Thyroid gland (tissue), 4 donors: ENCODE measurements at places on chromosomes 2 and 18.

- no peaks in the 10 kb centered on the region for H3K27me3 ChIP-seq
- no peaks in the 10 kb centered on the region for H3K4me1 ChIP-seq
- no peak for DNase-seq
- H3K36me3 ChIP-seq = peaks cover 6% of the 10 kb centered on the region
- no peak overlapping the region for H3K27ac ChIP-seq
Observed at GRCh38 chr2:1550076-1550475, 136.8 kb downstream of the TPO start.

GRCh38 chr2:73212098-73212447 is 2.0 kb upstream of the SMYD5 start:
- H3K27me3 ChIP-seq = no peaks in the 10 kb centered on the region
- H3K36me3 ChIP-seq = no peaks in the 10 kb centered on the region
- DNase-seq = no peak
- H3K27ac ChIP-seq = no peak overlapping the region

- H3K27ac ChIP-seq = no peak overlapping the region
- H3K36me3 ChIP-seq = no peaks in the 10 kb centered on the region
- no peaks in the 10 kb centered on the region for H3K4me1 ChIP-seq
- DNase-seq = no peak
- no peaks in the 10 kb centered on the region for H3K27me3 ChIP-seq
Observed at GRCh38 chr18:76098674-76099411, 396.2 kb downstream of the ZNF516 start.

DNA sequence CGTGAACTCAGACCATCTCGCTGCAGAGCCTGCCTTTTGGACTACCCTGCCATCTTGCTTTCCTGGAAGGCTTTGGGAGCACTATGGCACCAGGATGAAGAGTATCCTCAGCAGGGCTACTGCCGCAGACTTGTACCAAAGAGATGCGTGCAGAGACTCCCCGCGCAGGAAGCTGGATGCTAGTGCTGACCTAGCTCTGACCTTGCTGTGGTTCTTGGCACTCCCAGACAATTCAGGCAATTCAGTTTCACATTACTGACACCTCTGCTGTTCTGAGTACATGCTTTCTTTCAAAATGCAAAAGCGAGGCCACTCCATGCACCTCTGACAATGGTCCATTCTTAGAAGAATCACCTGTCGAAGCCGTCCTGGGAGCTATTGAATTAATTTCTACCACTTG is 251.5 kb upstream of the MEX3C start:
- H3K27me3 ChIP-seq = no peaks in the 10 kb centered on the region
- H3K27ac ChIP-seq = no peak overlapping the region
- H3K4me1 ChIP-seq = no peaks in the 10 kb centered on the region

GRCh38 chr18:13279181-13280069 is 60.9 kb downstream of the LDLRAD4 start:
- no peak overlapping the region for H3K4me3 ChIP-seq
- H3K36me3 ChIP-seq = no peaks in the 10 kb centered on the region
- H3K27ac ChIP-seq = no peak overlapping the region
- DNase-seq = no peak

- no peaks in the 10 kb centered on the region for H3K27me3 ChIP-seq
- DNase-seq = peak; percentile 56
Observed at GRCh38 chr18:63135101-63135500, 184.5 kb downstream of the BCL2 start.

- H3K27ac ChIP-seq = no peak overlapping the region
- no peaks in the 10 kb centered on the region for H3K27me3 ChIP-seq
- no peaks in the 10 kb centered on the region for H3K4me1 ChIP-seq
Observed at GRCh38 chr2:175930504-175930903, 71.6 kb downstream of the LNPK start.

GRCh38 chr18:7467708-7468466 is 99.2 kb upstream of the PTPRM start:
- H3K4me3 ChIP-seq = no peak overlapping the region
- no peak overlapping the region for H3K27ac ChIP-seq
- peaks cover 6% of the 10 kb centered on the region for H3K4me1 ChIP-seq
- no peak for DNase-seq
- H3K27me3 ChIP-seq = no peaks in the 10 kb centered on the region

DNA sequence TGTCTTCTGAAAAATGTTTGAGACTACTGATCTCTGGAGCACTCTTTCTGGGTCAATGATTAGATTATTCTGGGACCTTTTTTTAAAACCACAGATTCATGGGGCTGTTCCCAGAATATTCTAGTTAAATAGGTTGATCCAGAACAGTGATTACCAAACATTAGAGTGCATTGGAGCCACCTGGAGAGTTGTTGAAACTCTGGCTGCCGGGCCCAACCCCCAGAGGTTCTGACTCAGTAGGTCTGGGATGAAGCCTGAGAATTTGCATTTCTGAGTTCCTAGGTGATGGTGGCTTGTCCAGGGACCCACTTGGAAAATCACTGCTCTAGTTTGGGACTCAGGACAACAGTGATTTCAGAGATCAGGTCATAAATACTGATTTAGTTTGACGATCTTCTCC is 197.3 kb downstream of the PTPRM start:
- DNase-seq = peak; percentile 73
- peak overlapping the region; percentile 79 for H3K27ac ChIP-seq
- no peaks in the 10 kb centered on the region for H3K27me3 ChIP-seq

DNA sequence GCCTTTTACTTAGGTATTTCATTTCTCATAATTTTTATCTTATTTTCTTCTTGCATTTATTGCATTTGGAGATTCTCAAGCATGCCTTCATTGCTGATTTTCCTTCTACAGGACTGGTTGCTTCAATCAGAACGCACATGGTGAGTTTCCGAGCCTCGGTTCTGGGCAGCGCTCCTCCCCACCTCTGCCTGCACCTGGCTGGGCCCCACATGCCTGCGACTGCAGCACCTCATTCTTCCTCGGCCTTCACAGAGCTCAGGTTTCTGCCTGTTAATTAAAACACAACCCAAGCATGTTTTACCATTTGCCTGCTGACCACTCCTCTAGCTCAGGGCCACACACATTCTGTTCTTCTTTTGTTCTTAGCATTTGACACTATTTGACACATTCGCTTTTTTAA is 398.8 kb downstream of the GALR1 start:
- H3K27ac ChIP-seq = no peak overlapping the region
- no peak for DNase-seq
- H3K27me3 ChIP-seq = no peaks in the 10 kb centered on the region
- H3K4me3 ChIP-seq = no peak overlapping the region
- no peaks in the 10 kb centered on the region for H3K4me1 ChIP-seq

GRCh38 chr18:44771956-44772917 is 91.5 kb downstream of the SETBP1 start:
- peak overlapping the region; percentile 48 for H3K27ac ChIP-seq
- no peaks in the 10 kb centered on the region for H3K36me3 ChIP-seq
- H3K4me1 ChIP-seq = peaks cover 12% of the 10 kb centered on the region
- H3K4me3 ChIP-seq = no peak overlapping the region
- no peak for DNase-seq

DNA sequence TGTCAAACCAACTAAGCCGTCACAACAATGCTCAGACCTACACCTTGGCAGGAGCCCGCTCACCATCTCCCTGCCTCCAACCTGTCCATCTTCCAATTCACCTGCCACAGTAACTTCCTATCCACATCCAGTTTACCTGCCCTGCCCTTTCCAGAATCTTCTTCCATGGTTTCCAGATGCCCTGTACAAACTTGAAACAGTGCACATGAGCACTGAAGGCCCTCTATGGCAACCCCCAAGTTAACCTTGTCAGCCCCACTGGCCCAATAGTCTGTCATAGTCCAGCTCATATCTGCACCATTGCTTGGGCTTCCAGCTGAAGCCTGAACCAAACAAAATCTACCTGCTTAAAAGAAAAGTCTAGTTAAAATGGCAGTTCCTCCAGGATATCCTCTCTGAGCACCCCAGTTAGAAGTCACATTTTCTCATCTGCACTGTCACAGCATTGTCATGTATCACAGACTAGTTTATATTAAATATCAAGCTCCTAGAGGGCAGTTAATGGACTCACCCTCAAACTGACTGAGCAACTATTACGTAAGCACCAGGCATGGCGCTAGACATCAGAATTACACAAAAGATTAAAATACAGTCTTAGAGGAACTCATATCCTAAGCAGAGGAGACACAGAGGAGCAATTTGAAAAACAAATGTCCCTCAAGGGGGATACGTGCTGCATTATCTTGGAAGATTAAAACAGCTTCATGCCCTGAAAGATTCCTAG is 11.6 kb downstream of the NFE2L2 start:
- H3K27ac ChIP-seq = peak overlapping the region; percentile 64
- H3K4me3 ChIP-seq = no peak overlapping the region
- DNase-seq = no peak
- H3K4me1 ChIP-seq = peaks cover 93% of the 10 kb centered on the region

DNA sequence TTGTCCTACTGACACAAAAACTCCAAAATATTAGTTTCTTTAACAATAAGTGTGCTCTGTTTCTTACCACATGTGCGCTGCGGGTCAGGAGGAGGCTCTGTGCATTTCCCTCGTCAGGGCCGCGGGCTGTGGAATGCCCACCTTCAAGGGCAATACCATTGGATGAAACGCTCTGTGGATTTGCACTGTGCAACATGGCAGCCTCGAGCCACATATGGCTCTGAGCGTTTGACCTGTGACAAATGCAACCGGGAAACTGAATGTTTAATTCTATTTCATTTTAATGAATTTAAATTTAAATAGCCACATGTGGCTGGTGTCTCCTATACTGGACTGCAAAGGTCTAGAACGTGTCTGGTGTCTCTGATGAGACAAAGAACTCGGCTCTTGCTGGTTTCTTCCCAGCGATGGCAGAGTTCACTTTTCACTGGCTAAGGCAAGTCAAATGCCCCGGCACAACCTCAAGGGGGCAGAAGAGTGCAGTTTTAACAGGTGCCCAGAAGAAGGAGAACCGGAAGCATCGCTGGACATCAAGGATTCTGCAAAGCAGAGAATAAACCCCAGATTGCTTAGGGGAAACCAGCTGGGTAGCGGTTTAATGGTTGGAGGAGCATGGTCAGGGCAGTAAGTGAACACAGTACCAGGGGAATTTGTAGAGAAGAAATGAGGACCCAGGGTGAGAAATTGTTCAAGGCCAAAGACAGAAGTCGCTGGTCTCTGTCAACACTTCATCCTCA is 37.0 kb upstream of the TMEM18 start:
- H3K27ac ChIP-seq = no peak overlapping the region
- H3K4me1 ChIP-seq = no peaks in the 10 kb centered on the region
- no peaks in the 10 kb centered on the region for H3K36me3 ChIP-seq

DNA sequence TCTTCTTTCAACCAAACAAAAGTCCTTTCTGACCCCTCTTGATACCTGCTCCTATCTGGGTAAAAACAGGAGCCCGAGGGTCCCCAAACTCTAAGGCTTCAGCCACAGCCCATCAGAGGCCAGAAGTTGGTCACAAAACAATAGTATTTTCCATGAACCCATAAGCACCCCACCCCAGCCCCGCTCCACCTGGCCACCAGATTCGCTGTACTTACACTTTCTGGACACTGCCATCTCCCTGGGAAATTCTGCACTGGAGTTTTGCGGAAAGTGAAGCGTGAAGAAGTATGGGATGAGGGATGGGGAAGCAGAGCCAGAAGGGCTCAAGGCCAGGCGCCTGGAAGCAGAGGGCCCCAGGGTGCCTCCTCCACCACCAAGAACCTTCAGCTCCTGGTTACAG is 5.2 kb upstream of the RUFY4 start:
- H3K36me3 ChIP-seq = no peaks in the 10 kb centered on the region
- no peaks in the 10 kb centered on the region for H3K27me3 ChIP-seq
- H3K27ac ChIP-seq = no peak overlapping the region
- no peak overlapping the region for H3K4me3 ChIP-seq

DNA sequence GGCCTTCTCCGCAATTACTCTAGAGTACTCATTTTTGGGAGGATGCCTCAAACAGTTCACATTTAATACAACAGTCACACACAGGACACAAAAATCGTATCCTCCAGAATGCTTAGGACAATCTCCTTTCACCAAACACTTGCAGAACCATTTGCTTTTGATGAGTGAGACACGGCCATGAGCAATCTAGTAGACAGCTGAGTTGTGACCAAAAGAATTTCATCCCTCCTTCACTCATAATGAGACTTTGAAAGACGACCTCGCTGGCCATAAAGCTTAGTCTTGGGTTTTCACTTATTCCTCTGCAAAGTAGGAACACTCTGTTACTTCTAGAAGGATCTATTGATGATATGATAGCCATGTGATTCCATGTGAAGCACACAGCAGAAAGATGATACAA is 87.5 kb upstream of the SLC35G4 start:
- no peak overlapping the region for H3K4me3 ChIP-seq
- no peak for DNase-seq
- no peaks in the 10 kb centered on the region for H3K27me3 ChIP-seq
- H3K27ac ChIP-seq = no peak overlapping the region
- H3K4me1 ChIP-seq = no peaks in the 10 kb centered on the region
- no peaks in the 10 kb centered on the region for H3K36me3 ChIP-seq

- H3K27me3 ChIP-seq = no peaks in the 10 kb centered on the region
- no peaks in the 10 kb centered on the region for H3K36me3 ChIP-seq
- peak overlapping the region; percentile 82 for H3K27ac ChIP-seq
- peaks cover 39% of the 10 kb centered on the region for H3K4me1 ChIP-seq
- no peak overlapping the region for H3K4me3 ChIP-seq
Observed at GRCh38 chr2:165681841-165682240, 112.2 kb downstream of the GALNT3 start.

DNA sequence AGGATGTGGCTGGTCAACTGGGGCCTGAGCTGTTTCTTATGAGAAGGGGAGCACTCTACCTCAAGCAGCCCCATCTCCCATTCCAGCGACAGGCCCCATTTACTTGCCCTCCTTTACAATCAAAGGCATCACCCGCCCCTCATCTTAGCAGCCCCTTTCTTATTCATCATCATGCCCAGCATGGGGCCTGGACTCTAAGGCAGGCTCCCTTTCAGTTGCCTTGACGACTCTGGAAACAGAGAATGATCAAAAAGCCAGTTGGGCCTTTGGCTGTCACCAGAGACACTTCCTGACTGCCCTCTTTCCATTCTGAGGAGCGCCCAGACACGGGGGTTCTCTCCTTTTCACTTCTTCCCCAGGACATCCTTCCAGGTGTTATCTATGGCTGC is 11.2 kb downstream of the CELF4 start:
- no peak for DNase-seq
- no peak overlapping the region for H3K4me3 ChIP-seq
- H3K4me1 ChIP-seq = no peaks in the 10 kb centered on the region
- no peaks in the 10 kb centered on the region for H3K36me3 ChIP-seq
- no peak overlapping the region for H3K27ac ChIP-seq

DNA sequence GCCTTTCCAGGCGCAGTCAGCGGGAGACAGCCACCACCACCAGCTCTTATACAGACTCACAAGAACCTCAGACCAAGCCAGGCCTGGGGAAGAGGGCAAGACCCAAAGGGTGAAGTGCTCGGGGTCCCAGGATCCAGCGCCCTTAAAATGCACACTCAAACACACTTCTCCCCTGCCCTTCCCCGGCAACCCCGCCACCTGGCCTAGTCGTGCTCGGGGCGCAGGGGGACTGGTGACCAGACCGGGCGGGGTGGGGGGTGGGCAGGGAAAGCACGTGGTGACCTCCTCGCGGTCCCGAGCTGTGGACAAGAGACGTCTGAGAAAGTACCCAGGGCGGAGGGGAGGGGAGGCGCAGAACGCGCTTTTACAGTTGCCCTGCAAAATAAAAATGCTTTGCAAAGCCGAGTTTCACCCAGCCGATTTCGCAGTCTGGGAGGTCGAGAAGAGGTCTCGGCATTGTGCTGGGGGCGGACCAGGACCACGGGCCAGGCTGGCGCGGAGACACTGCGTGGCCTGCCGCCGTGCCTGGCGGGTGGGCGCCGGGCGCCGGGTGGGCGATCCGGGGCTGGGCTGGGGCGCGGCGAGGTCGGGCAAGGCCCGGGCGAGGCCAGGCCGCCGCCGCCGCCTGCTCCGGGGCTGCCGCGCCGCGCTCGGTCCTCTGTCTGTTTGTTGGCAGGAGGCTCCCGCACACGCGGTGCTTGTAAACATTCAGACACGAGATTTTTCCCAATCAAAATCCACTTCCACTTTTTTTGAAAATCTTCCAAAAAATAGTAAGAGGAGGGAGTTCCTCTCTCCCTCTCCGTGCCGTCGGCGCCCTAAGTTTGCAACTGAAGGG is 2.0 kb downstream of the BCL11A start:
- no peak overlapping the region for H3K4me3 ChIP-seq
- no peaks in the 10 kb centered on the region for H3K27me3 ChIP-seq
- no peaks in the 10 kb centered on the region for H3K36me3 ChIP-seq
- peaks cover 28% of the 10 kb centered on the region for H3K4me1 ChIP-seq
